ENCODE measurements at places on chromosomes 5 and 9. TPM values are rescaled to one million over a fixed set of nuclear protein-coding genes. Genes with fewer than 3 reads are reported as not detected.

DNA sequence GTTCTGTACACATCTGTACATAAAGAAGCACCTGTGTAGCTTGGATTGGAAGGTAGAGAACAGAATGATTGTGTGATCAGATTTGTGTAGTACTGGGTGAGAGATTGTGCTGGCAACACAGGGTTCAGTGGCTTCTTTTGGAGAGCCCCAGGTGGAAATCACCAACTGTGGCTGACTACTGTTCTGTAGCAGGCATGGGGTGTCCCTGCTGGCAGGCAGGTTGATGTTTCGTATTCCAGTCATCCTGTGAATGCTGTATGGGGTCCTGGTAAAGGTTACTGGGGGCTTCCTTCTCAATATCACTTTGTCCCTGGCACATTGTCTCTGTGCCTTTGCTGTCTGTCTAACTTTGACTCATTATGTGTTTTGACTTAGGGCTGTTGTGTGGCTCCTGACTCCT, 5.3 kb downstream of the ASPN start:
- no peaks in the 10 kb centered on the region for H3K36me3 ChIP-seq
- no peak overlapping the region for H3K27ac ChIP-seq
- H3K4me3 ChIP-seq: no peak overlapping the region
- no peaks in the 10 kb centered on the region for H3K27me3 ChIP-seq
- DNase-seq: no peak

GRCh38 chr5:40442346-40442745, 237.4 kb upstream of the PTGER4 start:
- no peak overlapping the region for H3K4me3 ChIP-seq
- H3K27ac ChIP-seq: no peak overlapping the region
- no peak for DNase-seq
- H3K36me3 ChIP-seq: no peaks in the 10 kb centered on the region
- no peaks in the 10 kb centered on the region for H3K4me1 ChIP-seq

DNA sequence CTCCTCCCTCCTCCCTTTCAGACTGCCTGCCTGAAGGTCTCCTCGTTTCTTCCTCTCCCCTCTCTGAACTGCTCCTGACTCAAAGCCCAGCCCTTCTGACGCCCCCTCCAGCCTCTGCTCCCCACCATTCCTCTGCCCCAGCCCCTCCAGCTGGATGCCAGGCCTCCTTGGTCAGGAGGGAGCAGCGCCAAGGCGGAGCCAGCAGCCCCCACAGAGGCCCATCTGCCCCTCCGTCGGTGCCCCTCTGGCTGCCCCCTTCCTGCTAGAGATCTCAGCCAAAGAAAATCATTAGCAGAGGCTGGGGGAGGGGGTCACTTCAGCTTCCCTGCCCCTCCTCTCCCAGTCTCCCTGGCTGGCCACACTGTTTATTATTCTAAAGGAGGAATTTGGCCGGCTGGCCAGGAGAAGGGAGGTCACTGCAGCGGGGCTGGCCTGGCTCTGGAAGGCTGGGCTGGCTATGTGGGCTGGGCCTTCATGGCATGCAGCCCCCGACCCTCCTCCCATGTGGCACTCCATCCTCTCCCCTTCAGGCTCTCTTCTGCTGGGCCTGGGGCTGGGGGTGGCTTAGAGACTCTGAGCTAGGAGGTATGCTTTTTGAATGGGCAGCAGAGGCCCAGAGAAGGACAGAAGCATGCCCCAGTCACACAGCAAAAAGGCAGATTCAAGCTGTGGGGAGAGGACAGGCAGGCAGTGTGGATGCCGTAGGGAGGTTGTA, 16.9 kb downstream of the PDGFRB start:
- peak; percentile 80 for DNase-seq
- H3K36me3 ChIP-seq: peaks cover 11% of the 10 kb centered on the region
- H3K27me3 ChIP-seq: no peaks in the 10 kb centered on the region
- peaks cover 59% of the 10 kb centered on the region for H3K4me1 ChIP-seq
- H3K4me3 ChIP-seq: no peak overlapping the region

FGFR4 gene
- 4.4 TPM for polyA plus RNA-seq

- H3K27ac ChIP-seq: peak overlapping the region; percentile 97
- peaks cover 3% of the 10 kb centered on the region for H3K36me3 ChIP-seq
Measured at GRCh38 chr5:53027913-53028312, 38.8 kb downstream of the ITGA2 start.

DNA sequence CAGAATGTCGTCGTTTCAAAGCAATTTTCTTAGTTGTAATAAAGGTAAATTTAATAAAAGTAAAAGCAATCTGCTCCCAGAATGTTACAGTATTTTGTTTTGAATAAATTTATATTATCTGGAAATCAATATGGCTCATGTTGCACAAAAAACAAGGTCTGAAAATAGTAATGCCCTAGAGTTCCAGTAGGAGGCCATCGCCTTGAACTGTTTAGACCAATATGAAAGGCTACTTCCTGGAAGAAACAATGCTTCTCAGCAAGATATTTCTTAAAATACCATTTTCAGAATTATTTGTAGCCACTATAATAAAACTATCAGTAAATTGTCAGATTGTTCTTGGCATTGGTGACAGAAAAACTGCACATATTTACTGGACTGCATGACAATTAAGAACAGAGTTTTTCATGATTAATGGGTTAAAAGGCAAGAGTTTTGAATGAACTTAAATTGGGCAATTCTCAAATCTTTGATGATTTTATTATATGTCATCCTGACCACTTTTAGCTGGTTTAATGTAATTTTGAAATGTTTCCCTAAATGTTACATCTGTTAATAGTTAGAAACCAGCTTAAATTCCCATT, 153.2 kb downstream of the COMMD10 start:
- H3K36me3 ChIP-seq: 0 out of 2 replicates have a peak, but pooled peaks cover 2% of the 10 kb centered on the region
- H3K4me1 ChIP-seq: no peaks in the 10 kb centered on the region
- H3K27ac ChIP-seq: no peak overlapping the region
- H3K4me3 ChIP-seq: no peak overlapping the region
- H3K27me3 ChIP-seq: no peaks in the 10 kb centered on the region

- no peaks in the 10 kb centered on the region for H3K4me1 ChIP-seq
- no peak overlapping the region for H3K27ac ChIP-seq
- DNase-seq: no peak
Measured at GRCh38 chr5:89276566-89277305, 393.8 kb upstream of the MEF2C start.
